ENCODE measurements at places on chromosomes 6 and 20.

- no peak for DNase-seq
These were observed 161.1 kb upstream of the EPHA7 start for GRCh38 chr6:93580446-93580845.

DNA sequence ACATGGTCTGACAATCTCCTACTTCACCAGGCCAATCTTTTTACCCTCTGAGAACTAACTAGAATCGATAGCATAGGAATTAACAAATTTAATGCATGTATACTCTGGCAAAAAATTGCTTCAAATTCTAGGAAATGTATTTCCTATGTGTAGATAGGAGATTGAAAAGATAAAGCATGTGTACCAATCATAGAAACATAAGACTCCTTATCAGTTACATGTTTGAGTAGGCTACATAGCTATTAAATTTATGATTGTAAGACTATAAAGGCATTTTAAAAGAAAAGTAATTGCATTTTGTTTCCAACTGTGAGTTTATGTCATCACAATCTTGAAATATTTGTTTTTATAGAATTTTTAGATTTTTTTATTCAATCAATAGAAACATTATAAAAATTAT, 196.6 kb upstream of the HEY2 start:
- no peak for DNase-seq

GRCh38 chr6:28657769-28658465, 132.2 kb downstream of the GPX5 start:
- DNase-seq: peak; percentile 16

DNA sequence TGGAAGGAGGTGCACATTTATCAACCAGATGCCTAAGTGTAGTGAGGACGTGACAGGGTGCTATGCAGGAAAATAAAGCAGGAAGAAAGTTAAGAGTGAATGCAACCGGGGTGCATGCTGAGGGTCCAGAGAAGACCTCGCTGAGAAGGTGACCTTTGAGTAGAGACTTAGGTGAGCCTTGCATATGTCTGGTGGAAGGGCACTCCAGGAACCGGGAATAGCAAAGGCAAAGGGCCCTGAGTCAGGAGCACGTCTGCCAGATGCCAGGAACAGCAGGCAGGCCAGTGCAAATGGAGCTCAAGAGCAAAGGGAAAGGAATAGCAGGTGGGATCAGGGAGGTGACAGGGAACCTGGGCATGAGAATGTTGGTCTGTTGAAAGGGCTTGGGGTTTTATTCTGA, 445.5 kb downstream of the PREX1 start:
- no peak for DNase-seq

DNA sequence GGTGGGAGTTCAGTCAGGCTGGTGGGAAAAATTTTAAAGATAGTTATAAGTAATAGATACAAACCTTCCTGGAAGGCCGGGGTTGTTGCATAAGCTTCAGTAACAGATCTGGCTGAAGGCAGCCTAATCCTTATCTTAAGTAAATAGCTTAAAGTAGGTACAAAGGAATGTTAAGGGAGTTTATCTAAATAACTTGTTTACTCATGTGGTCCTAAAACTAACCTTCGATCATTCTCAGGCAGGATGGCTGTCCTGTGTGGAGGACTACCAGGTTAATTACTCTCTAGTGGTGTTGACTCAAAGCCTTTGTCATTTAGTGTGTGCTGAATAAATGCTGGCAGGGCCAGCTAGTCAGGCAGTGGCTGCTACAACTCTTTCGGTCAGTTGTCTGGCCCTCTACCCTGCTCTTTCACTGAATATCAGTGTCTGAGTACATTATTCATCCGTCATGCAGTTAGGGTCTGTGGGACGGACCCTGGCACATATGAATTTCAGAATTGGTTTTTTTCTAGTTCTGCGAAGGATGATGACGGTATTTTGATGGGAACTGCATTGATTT, 131.6 kb upstream of the TAB2 start:
- no peak for DNase-seq

DNA sequence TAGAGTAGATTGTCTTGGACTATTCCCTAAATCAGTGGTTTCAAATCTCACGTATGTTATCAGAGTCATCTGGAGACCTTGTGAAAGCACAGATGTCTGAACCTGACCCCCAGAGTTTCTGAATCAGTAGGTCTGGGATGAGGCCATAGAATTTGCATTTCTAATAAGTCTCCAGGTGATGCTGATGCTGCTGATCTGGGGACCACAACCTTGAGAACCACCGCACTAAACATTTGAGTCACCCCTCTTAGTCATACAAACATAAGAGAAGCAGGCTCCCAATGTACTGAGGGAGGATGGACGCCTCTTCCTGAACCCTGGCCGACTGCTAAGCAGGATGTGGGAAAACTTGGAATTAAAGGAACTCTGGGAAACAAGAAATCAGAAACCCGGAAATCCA, 187.8 kb upstream of the PRDM1 start:
- no peak for DNase-seq

GRCh38 chr20:62632575-62633090, 9.7 kb upstream of the SLCO4A1 start:
- DNase-seq: no peak

- no peak for DNase-seq
These were observed 149.1 kb downstream of the LMBRD1 start for GRCh38 chr6:69647726-69648125.

GRCh38 chr6:151655099-151655498, 152.4 kb upstream of the ESR1 start:
- DNase-seq: no peak

DNA sequence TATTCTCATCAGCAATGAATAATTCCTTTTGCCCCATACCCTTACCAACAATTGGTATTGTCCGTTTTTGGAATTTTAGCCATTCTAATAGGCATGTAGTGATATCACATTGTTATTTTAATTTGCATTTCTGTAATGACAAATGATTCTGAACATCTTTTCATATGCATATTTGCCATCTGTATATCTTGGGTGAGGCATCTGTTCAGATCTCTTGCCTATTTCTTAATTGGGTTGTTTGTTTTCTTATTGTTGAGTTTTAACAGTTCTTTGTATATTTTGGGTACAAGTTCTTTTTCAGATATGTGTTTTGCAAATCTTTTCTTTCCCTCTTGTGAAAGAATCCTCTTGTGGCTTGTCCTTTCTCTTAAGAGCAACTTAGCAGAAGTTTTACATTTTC, 69.6 kb downstream of the ZNF292 start:
- no peak for DNase-seq

DNA sequence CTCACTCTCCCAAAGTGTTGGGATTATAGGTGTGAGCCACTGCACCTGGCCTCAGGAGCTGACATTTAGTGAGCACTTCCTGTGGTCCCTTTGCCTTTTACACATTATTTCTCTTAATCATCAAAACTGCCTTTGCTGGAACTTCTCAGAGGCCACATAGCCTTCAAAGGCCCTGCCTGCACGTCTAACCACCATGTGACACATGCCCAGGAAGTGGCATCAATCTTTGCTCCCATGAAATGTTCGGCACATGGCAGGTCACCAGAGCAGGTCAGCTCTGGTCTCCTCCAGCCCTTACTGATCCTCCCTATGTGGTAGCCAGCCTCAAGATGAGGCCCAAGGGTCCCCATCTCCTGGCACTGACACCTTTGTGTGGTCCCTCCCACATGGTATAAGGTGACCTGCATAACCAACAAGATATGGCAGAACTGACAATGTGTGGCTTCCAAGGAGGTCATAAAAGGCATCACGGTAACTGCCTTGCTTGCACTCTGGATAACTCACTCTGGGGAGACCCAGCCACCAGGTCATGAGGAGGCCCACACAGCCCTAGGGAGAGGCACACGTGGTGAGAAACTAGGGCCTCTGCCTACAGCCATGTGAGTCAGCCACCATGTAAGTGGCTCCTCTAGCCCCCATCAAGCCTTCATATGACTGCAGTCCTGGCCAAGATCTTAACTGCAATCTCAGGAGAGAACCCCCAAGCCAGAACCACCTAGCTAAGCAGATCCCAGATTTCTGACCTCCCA, 28.8 kb upstream of the HMGA1 start:
- no peak for DNase-seq

DNA sequence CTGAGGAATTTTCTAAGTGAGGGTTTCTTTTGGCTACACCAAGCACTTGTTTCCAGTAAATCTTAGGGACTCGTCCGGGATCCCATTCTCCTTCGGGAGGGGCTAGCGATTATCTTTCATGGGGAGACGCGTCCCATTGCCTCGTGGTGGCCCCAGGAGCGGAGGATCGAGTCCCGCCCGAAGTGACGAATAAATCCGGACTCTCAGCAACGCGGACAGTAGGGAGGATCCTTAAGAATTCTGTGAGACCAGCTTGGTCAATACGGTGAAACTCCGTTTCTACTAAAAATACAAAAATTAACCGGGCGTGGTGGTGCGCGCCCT, 69.1 kb upstream of the PRSS16 start:
- no peak for DNase-seq

DNA sequence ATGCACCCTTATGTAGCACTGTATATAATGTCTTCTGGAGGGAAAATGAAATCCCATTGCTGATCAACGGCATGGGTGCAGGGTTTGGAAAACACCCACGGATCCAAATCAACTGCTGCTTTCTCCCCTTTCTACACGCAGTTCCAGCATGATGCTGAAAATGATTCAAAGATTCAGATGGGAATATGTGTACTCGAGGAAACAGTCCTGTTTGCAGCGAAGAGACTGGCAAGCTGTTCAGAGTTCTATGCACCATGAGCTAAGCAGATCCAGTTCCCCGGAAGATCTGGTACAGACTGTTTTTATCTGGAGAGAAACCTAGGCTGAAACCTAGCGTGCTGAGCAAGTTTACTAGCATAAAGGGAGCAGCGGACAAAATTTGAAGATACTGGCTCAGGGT, 47.9 kb upstream of the CDH4 start:
- no peak for DNase-seq

GRCh38 chr6:42742116-42742894, 3.6 kb downstream of the TBCC start:
- DNase-seq: no peak

DNA sequence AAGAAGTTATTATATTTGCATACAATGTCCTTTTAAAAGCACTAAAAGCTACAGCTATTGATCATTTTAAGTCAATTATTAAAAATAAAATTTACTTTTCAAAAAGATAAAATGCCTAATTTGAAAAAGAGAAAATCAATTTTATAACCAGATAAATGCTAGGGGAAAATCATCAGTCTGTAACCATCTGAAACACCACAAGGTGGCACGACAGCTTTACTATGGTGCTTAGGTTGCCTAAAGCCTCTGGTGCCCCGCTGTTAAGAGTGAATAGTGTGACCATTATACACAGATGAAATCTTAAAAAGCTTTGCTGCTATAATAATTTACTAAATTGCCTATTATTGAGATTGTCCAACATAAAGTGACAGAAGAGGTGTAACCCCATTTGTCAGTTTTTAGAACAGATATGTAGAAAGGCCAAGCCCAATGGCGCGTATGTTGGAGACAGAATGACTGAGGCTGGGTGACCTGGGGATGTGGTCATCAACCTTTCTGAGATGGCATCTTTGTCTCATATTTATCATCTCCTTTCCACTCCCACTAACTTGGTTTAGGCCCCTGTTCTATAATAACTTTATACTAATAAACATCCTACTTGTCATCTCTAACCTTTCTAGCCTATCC, 100.8 kb downstream of the MOXD1 start:
- DNase-seq: no peak
